GM04504 (cell line): ENCODE measurements at places on chromosomes 2 and 18.
A peak's percentile ranks its signal among the peaks of the same experiment; 100 is the strongest.

GRCh38 chr18:26563024-26563423 is 14.7 kb upstream of the KCTD1 start:
- no peak for DNase-seq

DNA sequence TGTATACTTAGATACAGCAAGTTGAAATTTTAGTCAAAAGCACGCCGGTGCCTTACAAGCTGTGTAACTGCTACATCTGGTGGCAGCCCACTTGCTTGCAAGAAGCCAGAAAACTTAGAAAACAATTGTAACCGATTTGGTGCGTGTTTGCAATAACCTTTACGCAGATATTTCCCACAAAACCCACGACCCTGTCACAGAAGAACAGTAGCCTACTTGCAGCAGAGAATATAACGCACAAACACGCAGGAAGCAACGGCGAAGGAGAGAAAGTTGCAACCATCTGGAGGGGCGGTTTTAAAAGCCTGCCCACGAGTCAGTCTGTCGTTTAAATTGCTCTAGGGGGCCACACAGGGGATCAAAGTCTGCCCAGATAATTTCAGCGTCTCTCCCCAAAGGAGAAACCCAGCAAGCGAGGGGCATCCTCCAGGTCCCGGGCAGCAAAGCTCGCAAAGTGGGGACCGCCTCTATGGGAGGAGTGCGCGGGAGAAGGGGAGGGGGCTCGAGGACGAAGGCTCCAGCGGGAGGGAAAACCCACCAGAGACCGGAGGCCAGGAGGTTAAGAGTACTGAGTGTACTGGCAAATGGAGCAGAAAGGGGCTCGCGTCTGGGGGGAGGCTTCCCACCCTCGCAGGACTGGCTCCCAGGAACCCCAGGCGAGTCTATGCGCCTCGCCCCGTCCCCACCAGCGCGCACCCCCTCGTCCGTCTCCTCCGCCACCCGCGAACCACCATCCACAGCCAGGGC is 1.1 kb downstream of the TLK1 start:
- peak; percentile 39 for DNase-seq

GRCh38 chr2:154720651-154721050 is 22.2 kb downstream of the KCNJ3 start:
- no peak for DNase-seq

DNA sequence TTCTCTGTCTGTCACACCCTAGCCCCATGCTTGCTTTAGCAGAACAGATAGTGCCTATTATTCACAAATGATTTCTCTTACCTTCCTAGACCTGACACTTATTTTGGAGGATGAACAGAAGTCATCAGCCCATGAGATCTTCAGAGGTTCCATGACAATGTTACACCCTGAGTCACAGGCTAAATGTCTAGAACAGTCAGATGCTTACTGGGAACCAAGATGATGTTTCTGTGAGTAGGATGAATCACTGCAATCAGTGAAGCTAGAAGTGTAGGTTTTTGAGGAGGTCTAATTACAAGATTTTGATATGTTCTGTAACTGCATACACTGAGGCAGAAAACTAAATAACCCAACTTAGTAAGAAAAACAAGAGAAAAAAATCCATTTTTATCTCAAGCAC is 123.0 kb upstream of the THUMPD2 start:
- DNase-seq, result peak; percentile 36

- DNase-seq, result no peak
Observed at GRCh38 chr2:38981003-38981669, 91.5 kb downstream of the ARHGEF33 start.

- peak; percentile 17 for DNase-seq
Observed at GRCh38 chr2:20355131-20355530, 4.5 kb upstream of the PUM2 start.

DNA sequence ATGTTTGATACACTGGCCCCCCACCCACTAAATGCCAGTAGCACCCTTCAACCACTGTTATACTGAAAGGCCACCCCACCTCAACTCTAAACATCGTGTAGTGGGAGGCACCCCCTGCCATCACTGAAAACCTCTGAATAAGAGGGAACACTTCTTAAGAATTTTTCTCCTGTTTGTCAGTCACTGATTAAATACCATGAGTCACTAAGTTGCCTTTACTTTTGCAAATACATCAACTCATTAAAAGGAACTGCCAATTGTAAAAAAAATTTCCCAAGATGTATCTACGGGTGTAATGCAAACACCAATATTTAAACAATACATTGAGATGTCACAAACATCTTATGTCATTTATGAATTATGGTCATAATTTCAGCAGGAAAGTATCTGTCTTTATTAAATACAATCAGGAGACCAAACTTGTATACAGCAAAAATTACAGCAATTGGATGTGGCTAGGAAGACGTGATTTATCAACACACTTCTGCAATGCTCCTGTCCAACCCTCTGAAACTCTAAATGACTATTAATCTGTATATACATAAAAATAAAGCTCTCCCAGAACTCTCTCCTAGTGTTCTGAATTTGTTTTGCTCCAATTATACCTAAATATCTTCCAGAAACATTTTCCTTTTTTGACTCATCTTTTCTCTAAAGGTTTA is 144.1 kb upstream of the STK17B start:
- no peak for DNase-seq

DNA sequence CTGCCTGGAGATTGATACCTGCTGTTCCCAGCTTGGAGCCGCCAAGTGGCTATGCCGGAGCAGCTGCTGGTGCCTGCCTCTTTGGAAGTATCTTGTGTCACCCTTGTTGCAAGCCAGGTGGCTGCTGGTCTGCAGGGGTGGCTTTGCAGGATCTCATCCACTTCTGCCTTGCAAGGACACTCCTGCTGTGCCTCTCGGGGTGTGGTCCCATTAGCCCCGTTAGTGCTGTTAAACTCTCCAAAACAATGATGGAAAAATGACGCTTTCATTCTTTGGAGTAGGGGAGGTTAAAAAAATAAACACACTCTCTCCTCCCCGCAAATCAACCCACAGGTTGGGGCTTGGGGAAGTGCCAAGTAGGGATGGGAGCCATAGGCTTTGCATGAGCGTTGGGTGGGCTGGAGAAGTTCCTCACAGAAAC is 352.8 kb downstream of the RNF144A start:
- no peak for DNase-seq

- peak; percentile 34 for DNase-seq
Observed at GRCh38 chr2:224948859-224949258, 93.4 kb downstream of the DOCK10 start.

- no peak for DNase-seq
Observed at GRCh38 chr2:234565842-234566619, 69.2 kb upstream of the ARL4C start.

DNA sequence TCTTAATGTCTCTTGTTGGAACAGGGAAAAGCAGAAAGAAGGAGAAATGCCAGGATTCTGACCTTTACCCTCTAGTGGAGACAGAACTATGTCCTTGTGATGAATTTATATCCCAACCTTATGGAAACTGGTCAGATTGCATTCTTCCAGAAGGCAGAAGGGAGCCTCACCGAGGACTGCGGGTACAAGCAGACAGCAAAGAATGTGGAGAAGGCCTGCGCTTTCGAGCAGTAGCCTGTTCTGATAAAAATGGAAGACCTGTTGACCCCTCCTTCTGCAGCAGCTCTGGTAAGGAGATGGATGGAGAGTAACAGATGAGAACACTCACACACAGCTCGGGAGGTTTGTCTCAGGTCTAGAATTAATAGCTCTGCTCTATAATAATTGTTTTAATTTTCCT is 552.7 kb upstream of the HNMT start:
- DNase-seq, result no peak

GRCh38 chr18:65606551-65607130 is 144.2 kb upstream of the CDH7 start:
- DNase-seq, result no peak
